H54 (cell line): ENCODE measurements at places on chromosomes 3 and 15.

DNA sequence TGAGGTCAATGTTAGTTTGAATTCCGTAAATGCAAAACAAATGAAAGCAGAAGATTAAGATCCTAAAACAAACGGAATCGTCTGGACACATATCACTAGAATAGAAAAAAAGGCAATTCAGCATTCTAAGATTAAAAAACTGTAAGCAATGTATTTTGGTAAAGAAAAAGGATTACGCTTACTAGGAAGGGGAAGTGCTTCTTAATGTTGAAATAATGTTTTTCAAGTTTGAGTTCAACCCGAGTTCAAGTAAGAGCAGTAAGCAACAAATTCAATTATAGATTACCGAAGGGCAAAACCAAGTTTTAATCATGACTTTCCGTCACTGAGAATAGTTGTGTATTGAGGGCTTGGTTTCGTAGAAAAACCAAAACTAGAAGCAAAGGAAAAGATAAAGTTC, 637 bp downstream of the CIP2A start:
- DNase-seq = no peak

DNA sequence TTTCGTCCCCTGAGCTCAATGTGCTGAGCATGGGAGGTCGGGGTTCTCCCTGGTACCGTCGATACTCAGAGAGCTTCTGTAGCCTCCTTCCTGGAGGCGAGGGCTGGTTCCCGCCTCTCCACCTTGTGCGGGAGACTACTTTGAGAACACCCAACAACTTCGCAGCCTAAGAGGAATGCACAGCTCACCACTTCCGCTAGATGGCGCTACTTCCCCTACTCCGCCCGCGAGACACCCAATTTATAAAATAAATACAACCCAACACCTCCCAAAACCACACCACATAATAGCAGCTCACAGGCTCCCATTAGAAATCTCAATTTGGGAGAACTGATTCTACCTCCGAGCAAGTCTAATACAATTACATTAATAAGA, 1.2 kb downstream of the RGMA start:
- DNase-seq = peak; percentile 61

- DNase-seq = no peak
Observed at GRCh38 chr3:56339244-56339643, 129.0 kb downstream of the ERC2 start.

DNA sequence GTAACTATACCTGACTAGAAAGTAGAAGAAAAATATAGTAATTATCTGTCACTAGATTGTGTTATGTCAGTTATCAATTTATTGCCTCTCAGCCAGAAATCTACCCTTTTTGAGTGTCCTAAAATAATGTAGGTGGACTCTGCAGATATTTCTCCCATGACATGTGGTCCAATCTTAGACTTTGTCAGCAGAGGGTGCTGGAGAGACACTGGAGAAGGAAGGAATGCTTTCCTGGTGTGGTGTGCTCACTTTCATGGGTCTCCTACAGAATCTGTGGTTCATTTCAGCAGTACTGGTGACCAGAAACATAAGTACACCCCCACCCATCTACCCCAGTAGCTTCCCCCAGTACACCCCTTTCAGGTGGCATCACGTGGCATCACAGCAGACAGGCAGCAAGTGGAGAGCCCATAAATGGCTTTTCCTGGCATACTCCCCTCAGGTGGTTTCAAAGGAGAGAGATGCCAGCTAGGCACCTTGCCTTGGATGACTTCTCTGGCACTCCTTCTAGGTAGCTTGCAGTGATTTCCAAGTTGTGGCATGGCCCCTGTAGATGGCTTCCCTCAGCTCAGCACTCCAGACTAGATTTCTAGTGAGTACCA, 114.7 kb downstream of the GADL1 start:
- DNase-seq = no peak

- DNase-seq = no peak
Observed at GRCh38 chr3:132368515-132368914, 48.8 kb upstream of the DNAJC13 start.

- no peak for DNase-seq
Observed at GRCh38 chr3:62954580-62954979, 79.4 kb upstream of the CADPS start.

DNA sequence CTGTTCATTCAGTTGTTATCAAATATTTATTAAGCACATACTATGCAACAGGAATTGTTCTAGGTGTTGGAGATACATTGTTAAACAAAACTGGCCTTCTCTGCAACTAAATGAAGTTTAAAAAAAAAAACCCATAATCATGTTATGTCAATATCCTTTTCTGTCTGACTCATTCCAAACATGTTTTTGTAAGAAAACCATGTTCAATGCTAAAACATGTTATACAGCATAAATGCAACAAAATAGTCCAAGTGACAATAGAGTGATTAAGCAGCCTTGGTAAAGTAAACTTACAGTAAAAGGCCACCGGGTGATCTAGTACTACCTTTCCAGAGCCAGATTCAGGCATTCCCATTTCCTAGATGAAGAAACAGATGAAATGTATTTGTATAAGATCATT, 278.0 kb upstream of the NECTIN3 start:
- DNase-seq = no peak
